ENCODE measurements at places on chromosomes 16 and 17. TPM values are rescaled to one million over a fixed set of nuclear protein-coding genes. Genes with fewer than 3 reads are reported as not detected.

DNA sequence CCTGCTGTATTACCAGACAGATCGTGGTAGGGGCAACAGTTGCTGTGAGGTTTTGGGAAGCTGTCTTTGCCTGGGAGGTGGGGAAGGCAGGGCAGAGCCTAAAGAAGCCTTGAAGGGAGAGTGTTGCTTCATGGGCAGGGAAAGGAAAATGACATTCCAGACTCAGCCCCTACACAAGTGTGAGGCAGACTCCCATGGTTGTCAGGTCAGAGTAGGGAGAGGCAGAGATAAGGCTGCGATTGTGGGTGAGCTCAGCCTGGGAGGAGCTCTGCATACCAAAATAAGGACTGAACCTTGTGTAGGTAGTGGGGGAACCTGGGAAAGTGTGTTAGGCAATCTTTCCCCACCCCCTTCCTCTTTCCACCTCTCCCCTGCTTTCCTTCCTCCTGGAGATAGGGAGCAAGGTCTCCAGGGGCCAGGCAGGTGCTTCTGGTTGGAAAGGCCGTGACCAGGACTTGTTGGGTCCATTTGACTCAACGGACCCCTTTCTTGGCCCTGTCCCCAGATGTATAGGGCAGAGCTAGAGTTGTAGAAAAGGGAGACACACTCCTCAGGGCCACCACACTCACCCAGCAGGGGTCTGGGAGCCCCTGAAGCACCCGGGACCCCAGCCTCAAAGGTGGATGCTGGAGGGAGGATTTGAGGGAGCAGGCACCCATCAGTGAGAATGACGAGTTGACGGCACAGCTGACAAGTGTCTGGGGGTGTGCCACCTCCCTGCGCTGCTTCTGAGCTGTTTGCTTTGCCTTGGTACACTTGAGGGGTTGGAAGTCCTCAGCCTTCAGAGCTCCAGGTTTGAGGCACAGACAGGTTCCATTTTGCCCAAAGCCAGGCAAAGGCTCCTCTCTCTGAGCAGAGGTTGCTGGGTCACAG, 18.5 kb upstream of the TOB1 start:
- no peaks in the 10 kb centered on the region for H3K4me1 ChIP-seq
- no peaks in the 10 kb centered on the region for H3K36me3 ChIP-seq
- H3K4me3 ChIP-seq, result no peak overlapping the region
- DNase-seq, result no peak
- no peak overlapping the region for H3K27ac ChIP-seq
- no peaks in the 10 kb centered on the region for H3K27me3 ChIP-seq

GRCh38 chr17:66343531-66344078, 41.2 kb downstream of the PRKCA start:
- no peak overlapping the region for H3K4me3 ChIP-seq
- no peaks in the 10 kb centered on the region for H3K27me3 ChIP-seq
- no peak for DNase-seq
- H3K27ac ChIP-seq, result no peak overlapping the region
- no peaks in the 10 kb centered on the region for H3K36me3 ChIP-seq

DNA sequence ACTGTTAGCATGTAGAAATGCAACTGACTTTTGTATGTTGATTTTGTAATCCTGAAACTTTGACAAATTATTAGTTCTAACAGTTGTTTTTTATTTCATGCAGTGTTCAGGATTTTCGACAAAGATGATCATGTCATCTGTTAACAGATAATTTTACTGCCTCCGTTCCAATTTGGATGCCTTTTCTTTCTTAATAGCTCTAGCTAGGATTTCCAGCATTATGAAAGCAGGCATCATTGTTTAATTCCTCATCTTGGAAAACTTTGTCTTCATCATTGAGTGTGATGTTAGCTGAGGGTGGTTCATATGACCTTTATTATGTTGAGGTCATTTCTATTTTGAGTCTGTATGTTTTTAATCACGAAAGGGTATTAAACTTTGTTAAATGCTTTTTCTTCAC, 31.9 kb downstream of the RMI2 start:
- DNase-seq, result no peak
- H3K4me3 ChIP-seq, result no peak overlapping the region
- no peak overlapping the region for H3K27ac ChIP-seq
- no peaks in the 10 kb centered on the region for H3K36me3 ChIP-seq

The ABCC12 gene
- 0.22 TPM for total RNA-seq

The SPDYE4 gene
- total RNA-seq, result not detected

The CA4 gene
- 7.4 TPM for total RNA-seq

All from muscle of leg (tissue), 16 donors.